RPMI7951 (cell line): ENCODE measurements at places on chromosomes 13 and 19.
A peak's percentile ranks its signal among the peaks of the same experiment; 100 is the strongest.

GRCh38 chr13:20815464-20815863, 41.7 kb upstream of the EEF1AKMT1 start:
- no peak for DNase-seq

DNA sequence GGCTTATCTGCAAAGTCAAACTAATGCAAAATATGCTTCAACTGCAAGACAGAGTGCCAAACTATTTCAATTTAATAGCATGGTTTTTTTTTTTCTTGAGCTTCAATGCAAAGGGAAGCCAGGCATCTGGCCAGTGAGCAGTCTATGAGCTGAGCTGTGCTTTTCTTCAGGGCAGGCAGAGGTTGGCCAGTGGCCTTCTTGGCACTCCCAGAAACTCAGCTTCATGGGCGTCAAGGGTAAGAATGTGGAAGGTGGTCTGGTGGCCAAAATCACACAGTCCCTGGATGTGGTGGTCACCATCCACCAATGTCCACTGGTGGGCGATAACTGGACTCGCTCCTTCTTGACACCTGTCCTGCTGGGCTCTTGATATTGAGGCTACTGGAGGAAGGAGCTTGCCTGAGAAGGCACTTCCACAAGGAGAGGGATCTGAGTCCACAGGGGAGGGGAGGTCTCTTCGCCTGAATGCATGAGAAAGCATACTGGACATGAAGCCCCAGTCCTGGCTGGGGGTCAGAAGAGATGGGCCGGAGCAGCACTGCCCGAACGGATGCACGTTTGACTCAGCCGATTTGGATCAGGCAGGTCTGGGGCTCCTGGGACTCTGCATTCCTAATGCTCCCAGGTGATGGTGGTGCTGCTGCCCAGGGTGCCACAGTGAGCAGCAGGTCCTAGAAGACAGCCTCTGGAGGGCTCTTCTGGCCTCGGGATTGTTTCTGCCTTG, 17.1 kb downstream of the COL4A2 start:
- DNase-seq = no peak

DNA sequence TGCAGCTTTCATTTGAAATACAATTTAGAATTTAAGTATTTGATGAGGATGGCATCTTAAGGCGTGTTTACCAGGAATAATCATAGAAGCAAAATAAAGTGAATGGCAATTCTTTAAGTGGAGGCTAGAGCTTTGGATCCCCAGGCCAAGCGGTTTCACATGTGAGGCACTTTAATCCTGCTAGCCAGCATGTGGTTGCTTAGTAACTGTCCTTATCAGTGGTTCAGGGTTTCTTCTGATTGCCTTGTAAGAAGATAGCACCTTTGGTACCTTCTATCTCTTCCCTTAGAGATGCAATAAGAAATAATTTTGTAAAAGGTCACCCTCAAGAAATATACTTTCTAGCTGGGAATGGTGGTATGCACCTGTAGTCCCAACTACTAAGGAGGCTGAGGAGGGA, 38.9 kb upstream of the SERP2 start:
- no peak for DNase-seq

- DNase-seq = no peak
Observed at GRCh38 chr19:38228005-38228377, 4.0 kb upstream of the DPF1 start.

GRCh38 chr13:114016321-114017027, 42.6 kb upstream of the C13orf46 start:
- no peak for DNase-seq

- no peak for DNase-seq
Observed at GRCh38 chr19:41029524-41030432, 38.7 kb downstream of the CYP2B6 start.

GRCh38 chr13:31909864-31910551, 121.6 kb upstream of the FRY start:
- peak; percentile 50 for DNase-seq

GRCh38 chr13:98523455-98524102, 53.3 kb downstream of the STK24 start:
- DNase-seq = peak; percentile 41

- peak; percentile 40 for DNase-seq
Observed at GRCh38 chr19:23460656-23461055, 65.4 kb upstream of the ZNF91 start.

DNA sequence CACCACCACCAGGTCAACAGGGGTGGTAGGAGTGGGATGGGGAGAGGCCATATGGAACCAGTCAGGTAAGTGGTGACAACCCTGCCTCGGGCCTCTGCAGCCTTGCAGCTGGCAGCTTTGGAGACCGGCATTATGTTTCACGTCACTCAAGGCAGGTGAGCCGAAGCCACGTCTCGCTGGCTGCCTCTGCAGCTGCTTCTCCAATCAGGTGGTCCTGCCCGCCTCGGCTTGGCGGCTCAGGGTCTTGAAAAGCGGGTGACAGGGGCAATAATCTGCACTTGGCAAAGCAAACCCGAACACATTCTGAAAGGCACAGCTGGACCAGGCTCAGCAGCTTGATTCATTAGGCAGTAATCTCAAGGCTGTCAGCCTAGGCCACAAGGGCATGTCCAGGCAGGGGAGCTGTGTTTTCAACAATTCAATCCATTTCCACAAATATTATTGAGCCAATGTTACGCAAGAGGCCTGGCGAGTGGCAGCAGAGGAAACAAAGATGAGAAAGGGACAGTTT, 77.4 kb upstream of the PCDH8 start:
- no peak for DNase-seq

GRCh38 chr19:10911579-10912363, 16.7 kb downstream of the YIPF2 start:
- peak; percentile 44 for DNase-seq

- DNase-seq = no peak
Observed at GRCh38 chr13:67844574-67844973, 614.4 kb upstream of the PCDH9 start.

DNA sequence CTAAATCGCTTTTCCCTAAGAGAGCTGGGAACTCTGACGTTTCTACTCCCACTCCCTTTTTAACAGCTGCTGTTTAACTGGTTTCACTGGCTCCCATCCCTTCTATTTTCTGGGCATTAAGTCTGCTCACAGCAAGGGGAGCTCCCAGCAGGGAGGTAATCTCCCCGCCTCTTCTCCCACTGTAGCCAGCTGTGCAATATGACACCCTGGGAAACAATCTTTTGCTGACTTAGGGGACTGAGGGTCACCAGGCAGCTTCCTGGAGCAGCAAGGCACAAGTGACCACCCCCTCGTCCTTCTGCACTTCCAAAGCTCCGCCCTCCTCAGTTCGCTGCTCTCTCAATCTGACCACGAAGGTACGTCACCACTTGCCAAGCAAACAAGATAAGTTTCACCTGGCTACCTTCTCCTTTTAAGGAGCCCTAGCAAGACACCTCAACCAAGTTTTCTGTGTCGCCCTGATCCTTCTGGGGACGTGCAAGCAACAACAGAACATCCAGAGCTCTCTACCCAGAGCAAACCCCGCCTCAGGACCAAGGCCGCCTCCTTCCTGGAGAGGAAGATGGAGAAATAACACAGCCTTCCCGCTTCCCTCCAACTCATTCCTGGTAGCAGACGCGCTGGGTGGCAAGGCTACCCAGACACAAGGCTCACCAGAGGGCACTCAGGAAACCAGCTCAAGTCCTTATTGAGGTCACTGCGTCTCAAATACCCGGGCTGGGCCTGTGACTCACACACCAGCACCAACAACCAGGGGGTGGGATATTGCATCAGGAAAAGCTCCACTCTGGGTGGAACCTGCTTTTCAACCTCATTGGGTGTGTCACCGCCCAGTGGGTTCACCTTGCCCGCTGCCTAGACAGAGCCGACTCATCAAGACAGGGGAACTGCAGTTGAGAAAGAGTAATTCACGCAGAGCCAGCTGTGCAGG, 92.4 kb downstream of the STK24 start:
- DNase-seq = peak; percentile 96

DNA sequence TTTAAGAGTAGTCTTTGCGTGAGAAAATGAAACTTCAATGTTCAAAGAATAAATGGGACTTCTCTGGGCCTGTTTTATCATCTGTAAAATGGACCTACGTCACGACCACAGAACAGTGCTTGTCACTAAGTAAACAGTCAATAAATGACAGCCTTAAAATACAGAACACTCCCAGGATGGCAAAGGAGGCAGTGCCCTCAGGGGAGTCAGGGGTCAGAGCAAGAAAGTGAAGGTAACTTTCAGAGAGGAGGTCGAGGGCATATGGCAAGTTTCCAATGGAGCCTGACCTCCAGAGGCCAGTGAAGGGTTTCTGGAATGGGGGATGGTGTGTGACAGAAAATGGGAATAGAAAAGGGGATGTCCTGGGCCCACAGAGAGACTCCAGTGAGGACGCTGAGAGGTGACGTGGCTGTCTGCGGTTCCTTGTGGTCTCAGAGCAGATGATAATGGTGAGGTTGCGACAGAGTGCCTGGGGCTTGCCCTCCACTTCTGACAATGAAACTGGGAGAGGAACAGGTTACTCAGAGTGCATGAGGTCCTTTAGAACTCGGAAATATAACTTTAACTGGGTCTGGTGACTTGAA, 91.8 kb downstream of the UBL3 start:
- DNase-seq = peak; percentile 97

- DNase-seq = no peak
Observed at GRCh38 chr13:112455476-112456059, 79.4 kb downstream of the SPACA7 start.

DNA sequence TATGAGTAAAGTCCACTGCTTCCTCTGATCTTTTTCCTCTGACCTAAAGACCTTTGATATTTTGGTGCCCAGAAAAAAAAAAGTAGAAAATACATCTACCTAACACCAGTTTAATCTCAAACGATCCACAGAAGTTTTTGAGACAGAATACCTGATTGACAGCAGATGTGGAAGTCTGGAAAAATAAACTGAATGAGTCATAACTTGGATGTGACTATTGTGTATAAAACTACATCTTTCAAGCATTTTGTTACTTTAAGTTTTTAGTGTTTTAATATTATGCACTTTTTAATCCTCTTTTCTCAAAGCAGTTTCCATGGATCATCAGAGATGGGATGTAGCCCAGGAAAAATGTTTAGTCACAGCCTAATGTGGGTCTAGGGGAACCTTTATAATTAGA, 216.1 kb downstream of the SLITRK1 start:
- DNase-seq = no peak
